ENCODE measurements at places on chromosomes 7 and 10.

- DNase-seq: no peak
These were observed 199.9 kb upstream of the ZMIZ1 start for GRCh38 chr10:78868861-78869260.

DNA sequence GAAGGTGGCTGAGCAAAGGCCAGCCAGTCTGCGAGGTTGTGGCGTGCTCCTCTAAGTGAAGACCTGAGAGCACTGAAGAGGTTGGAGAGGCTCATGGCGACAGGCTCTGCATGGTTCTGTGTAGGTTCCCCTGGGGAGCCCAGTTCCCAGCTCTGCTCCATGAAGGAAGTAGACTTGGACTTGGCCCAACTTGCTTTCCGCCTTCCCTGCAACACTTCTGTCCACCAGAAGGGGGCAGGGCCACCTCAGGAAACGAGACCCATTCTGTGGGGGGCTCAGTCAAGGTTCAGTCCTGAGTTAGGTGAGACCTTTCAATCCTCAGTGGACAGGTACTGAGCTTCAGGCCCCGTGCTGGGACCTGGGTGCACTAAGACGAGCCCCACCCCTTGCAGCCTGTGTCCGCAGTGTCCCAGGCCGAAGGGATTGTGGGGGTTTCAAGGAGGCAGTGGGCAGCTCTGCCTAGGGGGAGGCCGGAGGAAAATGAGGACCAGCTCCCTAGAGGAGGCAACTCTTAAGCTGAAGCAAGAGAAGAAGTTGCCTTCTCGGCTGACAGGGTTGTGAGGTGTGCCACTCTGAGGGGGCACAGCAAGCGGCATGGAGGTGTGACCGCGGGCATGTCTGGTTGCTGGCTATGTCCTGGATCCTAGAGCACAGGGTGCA, 15.0 kb upstream of the PCBD1 start:
- peak; percentile 27 for DNase-seq

GRCh38 chr7:74461970-74462706, 8.4 kb downstream of the GTF2IRD1 start:
- no peak for DNase-seq

- DNase-seq: no peak
These were observed 30.5 kb upstream of the XPNPEP1 start for GRCh38 chr10:109953766-109954165.

GRCh38 chr10:129780198-129780597, 183.9 kb downstream of the EBF3 start:
- DNase-seq: no peak

GRCh38 chr7:91491868-91492267, 227.6 kb downstream of the FZD1 start:
- no peak for DNase-seq

- DNase-seq: no peak
These were observed 85.9 kb downstream of the USP6NL start for GRCh38 chr10:11525503-11525902.

GRCh38 chr7:111103678-111104274, 12.8 kb downstream of the LRRN3 start:
- DNase-seq: no peak

GRCh38 chr7:22281481-22281880, 75.5 kb downstream of the RAPGEF5 start:
- no peak for DNase-seq

GRCh38 chr7:7764520-7765396, 46.4 kb upstream of the RPA3 start:
- peak; percentile 47 for DNase-seq

DNA sequence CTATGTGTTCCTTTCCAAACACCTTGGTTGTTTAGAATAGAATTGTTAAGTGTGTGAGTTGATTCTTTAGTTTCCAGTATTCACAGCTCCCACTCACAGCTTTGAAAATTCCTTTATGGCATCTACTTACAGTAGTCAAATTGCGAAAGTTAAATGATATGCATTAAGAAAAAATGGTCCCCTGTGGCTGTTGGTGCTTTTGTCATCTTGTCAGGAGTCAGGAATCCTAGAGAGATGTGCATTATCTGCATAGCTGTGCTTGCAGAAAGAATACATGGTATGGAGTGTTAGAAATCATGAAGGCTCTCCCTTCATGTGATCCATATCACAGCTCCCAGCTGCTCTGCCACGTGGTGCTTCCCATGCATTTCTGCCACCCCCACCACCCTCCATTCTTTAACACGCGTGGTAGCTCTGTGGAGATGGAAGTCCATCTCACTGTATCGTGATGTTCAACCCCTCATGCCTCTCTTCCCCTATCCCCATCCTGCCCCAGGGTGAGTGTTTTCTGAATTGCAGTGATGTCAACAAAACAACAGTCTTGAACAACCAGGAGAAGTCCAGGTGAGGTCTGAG, 29.2 kb upstream of the CTTNBP2 start:
- no peak for DNase-seq

GRCh38 chr10:49594594-49594993, 15.5 kb upstream of the SLC18A3 start:
- peak; percentile 7 for DNase-seq

DNA sequence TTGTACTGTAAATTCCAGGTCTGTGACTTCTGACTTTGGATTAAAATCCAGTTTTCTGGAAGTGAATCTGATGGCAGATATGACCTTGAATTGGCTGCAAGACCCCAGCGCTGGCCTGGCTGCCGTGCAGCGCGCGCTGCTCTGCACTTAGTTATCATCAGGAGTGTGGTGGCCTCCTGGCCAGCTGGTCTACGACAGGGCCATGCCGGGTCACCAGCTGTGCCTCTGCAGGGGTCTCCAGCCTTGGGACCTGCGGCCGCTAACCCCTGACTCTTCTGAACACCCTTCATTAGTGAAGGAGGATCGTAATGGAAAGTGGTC, 190.7 kb upstream of the SH2B2 start:
- no peak for DNase-seq

GRCh38 chr7:30918676-30919075, 7.0 kb downstream of the AQP1 start:
- DNase-seq: no peak

- DNase-seq: no peak
These were observed 7.6 kb downstream of the ARL5B start for GRCh38 chr10:18666810-18667209.

DNA sequence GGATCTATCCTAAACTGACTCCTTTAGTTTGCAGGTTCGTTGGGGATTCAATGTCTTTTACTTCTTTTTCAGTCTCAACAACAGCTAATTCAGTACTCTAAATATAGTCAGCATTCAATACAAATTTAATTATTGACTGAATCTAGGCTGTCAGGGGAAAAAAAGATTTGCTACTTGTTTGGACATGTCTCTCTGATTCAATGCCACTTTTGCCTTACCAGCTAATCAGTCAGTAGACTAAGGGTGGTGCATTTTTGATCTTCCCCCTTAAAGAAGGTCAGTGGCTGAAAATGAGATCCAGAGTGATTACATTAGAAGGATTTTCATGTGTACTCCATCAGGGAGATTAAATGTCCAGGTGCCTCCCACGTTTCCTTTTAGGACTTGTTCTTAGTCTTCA, 145.1 kb downstream of the C1GALT1 start:
- no peak for DNase-seq

GRCh38 chr7:9391221-9391620, 957.8 kb downstream of the NXPH1 start:
- DNase-seq: no peak

DNA sequence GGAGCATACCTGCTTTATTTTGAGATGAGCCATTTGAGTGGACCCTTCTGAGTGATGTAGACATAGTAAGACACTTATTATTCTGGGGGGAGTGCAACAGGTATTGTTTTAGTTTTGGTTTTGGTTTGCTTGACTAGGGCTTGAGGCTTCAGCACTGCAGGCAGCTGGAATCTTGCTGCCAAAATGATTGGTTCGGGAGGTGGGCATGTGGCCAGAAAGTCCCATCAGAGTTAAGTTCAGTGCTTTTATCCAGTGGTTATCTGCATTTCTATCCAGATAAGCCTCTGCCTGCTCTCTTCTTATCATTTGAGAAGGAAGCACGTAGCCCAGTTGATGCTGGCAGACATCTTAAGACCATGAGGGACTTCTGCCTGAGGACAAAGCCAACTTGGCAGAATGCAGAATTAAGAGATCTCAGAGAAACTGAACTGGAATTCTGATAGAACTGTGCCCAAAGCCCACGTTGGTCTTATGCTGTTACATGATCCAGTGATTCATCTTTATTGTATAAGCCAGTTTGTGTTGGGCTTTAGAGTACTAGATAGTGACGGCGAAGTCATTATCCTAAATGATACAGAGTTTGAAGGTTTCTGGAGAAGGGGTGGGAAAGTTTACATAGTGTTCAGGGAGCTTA, 9.6 kb upstream of the JAZF1 start:
- DNase-seq: no peak

GRCh38 chr7:16069998-16070397, 351.3 kb downstream of the CRPPA start:
- DNase-seq: no peak

DNA sequence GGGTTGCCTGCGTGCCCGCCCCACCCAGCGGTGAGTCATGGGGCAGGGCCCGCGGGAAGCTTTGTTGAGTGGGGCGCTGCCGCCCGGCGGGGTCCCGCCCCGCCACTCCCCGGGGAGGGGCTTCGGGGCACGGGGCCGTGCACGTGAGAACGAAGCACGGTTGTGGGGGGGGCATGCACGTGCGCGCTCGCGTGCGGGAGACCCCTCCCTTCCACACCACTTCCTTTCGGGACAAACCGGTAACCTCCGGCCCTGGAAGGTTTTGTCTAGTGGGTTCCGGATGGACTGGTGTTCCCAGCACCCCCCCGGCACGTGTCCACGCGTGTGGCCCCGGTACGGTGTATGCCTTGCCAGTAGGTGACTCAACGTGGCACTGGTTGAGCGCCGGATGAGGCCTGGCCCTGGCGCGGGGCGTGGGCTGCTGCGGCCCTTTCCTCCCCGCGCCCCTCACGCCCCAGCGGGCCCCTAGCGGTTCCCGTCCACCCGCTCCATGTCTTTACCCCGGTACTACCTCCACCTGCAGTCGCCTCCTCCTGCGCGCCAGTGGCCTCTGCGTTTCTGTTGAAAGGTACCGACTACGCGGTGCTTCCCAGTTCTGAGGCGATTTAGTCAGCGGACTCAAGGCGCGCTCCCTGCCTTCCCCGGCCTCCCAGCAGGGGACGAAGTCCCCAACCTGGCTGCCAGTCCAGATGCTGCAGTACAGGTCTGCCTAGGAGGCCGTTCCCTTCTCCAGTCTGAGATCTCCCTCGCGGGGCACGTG, 3.1 kb downstream of the ADIRF start:
- peak; percentile 92 for DNase-seq

GRCh38 chr10:122333037-122333436, 41.5 kb upstream of the PLEKHA1 start:
- DNase-seq: no peak

GRCh38 chr7:37558320-37559096, 109.8 kb upstream of the ELMO1 start:
- DNase-seq: no peak

GRCh38 chr10:103835096-103836050, 20.0 kb downstream of the SH3PXD2A start:
- DNase-seq: no peak

DNA sequence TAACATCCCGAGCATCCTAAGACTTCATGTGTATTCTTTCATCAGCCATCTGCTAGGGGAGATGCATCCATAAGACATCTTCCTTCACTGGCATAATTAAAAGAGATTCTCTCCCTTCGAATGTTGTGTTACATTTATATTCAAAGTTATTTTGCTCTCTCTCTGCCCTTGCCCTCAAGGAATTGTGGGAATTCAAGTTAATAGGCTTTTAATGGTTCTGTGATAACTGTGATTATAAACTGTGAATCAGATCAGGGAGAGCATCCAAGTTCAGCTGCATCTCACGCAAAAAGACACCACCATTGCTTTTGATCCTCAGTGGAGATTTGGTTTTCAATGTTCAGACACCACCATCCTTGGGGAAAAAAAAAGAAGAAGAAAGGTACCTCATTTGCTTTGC, 9.2 kb upstream of the TEX36 start:
- no peak for DNase-seq

- no peak for DNase-seq
These were observed 39.9 kb downstream of the TPST1 start for GRCh38 chr7:66245008-66245407.

DNA sequence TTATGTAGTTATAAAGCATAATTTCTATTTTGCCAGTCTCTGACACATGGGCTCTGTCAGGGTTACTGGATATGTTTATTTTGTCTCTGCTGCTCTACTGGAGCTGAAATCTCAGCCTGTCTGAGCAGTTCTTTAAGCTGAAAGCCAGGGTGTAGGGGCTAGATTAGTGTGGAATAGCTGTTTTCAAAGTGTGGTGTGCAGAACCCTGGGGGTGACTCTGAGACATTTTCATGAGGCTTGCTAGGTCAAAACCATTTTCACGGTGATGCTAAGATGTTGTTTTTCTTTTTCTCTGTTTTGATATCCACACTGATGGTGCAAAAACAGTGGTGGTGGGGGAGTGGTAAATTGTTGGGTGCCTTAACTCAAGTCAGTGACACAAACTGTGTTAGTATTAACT, 45.5 kb downstream of the CREM start:
- DNase-seq: no peak

DNA sequence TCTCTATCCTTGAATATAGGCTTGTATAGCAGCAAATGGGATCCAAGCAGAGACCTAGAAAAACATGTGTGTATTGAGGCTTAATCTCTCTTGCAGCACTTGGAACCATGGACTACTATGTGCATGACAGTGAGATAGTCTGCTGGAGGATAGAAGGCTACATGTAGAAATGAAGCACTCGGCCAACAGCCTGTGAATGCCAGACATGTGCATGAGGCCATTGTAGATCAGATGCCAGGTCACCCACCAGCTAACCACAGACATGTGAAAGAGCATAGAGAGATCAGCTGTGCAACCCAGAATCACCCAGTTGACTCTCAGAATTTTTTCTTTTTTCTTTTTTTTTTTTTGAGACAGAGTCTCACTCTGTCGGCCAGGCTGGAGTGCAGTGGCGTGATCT, 90.9 kb downstream of the NT5C2 start:
- no peak for DNase-seq

Measured in CD4-positive, alpha-beta T cell treated with Interleukin-17A for 1 hour (primary cell).